ENCODE measurements at places on chromosomes 2 and 18.

DNA sequence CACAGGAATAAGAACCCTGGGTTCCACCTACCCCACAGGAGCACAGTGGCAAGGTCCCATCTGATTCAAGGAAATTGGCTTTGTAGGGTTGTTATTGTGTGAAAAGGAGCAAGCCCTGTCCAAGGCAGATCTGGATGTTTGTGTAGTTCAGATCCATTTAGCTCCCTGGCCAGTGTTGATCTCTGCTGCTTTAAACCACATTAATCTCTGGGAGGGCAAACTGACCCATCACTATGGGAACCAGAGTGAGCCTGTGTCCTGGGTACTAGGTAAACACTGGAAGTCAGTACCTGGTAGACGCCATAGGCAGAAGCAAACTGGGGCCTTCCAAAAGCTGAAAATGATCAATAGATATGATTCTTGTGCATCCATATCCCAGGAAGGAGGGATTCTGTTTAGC lies 271.5 kb upstream of the EPAS1 start:
- DNase-seq: no peak

DNA sequence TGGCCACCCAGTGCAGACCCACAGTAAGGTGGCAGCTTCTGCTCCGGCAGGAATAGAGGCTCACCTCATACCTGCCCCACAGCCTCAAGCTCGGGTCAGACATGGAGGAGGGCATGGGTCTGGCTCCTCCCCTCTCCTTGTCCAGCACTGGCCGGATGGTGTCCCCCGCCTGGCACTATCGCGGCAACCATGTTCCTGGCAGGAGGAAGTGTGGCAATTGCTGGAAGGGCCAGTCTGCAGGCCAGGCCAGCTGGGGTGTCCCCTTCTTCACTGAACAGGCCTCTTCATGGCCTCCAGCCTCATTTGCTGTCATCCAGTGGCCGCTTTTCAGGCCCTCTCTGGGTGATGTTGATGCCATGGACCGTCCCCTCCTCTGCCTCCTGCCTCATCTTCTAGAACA lies 41.4 kb upstream of the SMAD7 start:
- no peak for DNase-seq

- DNase-seq: no peak
These were observed 82.6 kb upstream of the ST8SIA3 start for GRCh38 chr18:57269756-57270155.

GRCh38 chr2:112150851-112151250 lies 12.7 kb downstream of the FBLN7 start:
- DNase-seq: no peak

DNA sequence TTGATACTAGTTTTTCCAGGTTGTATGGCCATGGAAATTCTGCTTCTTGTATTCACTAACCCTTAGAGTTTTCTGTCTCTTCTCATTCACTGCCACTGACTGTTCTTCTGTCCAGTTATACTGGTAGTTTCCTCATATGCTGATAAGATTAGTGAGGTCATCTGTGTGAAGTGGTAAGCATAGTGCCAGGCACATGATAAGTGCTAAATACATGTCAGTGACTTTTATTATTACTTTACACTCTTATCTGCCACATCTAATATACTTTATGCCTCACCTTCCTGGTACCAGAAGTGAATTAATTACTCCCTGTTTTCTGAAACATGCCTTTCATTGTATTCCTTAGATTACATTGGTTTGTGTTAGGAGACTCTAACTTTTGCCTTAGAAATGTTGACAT lies 91.3 kb downstream of the NBEAL1 start:
- DNase-seq: no peak

GRCh38 chr2:25420820-25421237 lies 79.1 kb upstream of the DNMT3A start:
- no peak for DNase-seq

DNA sequence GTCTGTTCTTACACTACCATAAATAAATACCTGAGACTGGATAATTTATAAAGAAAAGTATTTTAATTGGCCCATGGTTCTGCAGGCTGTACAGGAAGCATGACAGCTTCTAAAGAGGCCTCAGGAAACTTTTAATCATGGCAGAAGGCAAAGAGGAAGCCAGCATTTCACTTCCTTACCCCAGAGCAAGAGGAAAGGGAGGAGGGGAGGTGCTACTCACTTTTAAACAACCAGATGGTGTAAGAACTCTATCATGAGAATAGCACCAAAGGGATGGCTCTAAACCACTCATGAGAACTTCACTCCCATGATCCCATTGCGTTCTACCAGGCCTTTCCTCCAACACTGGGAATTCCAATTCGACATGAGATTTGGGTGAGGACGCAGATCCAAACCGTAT lies 344.4 kb upstream of the SLC39A10 start:
- no peak for DNase-seq

- no peak for DNase-seq
These were observed 551.8 kb upstream of the SOX11 start for GRCh38 chr2:5140347-5140746.

- DNase-seq: no peak
These were observed 16.3 kb upstream of the GTF2A1L start for GRCh38 chr2:48601349-48601748.

GRCh38 chr2:38763228-38763627 lies 12.1 kb upstream of the SRSF7 start:
- no peak for DNase-seq

DNA sequence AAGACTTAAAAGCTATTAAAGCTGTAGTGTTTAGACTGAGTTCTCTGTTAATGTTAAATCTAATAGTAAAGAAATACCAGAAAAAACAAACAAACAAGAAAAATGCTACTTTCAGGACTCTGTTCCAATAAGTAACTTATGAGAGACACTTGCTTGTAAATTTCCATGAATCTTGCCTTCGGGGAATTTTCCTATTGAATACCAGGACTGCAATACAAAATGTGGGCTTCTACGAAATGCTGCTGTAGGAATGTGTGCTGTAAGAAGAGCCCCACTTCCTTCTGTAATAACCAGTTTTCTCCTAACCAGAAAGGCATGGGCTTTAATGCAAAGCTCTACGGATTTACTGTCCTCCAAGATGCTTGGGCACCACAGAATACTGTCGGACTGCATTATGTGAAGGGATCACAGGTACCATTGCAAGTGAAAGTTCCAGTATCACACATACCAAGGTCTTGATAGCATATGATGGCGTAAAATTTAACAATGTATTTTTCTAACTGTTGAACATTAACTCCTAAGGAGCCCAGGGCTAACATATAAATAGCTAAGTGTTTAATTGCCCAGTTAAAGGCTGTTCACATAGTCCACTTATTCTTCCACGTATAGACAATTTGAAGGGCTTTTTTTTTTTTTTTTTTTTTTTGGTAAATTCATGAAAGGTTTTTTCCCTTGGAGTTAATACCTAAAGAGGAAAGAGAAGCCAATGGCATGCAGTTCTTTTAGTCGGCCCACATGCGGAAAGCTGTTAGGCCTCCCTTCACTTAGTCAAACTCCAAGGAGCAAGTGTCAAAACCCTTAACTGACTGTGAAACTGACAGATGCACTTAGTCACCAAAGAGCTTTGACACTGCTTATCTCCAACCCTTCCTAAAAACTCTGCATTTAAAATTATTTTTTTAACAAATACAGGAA lies 564.0 kb upstream of the POU3F3 start:
- DNase-seq: no peak

DNA sequence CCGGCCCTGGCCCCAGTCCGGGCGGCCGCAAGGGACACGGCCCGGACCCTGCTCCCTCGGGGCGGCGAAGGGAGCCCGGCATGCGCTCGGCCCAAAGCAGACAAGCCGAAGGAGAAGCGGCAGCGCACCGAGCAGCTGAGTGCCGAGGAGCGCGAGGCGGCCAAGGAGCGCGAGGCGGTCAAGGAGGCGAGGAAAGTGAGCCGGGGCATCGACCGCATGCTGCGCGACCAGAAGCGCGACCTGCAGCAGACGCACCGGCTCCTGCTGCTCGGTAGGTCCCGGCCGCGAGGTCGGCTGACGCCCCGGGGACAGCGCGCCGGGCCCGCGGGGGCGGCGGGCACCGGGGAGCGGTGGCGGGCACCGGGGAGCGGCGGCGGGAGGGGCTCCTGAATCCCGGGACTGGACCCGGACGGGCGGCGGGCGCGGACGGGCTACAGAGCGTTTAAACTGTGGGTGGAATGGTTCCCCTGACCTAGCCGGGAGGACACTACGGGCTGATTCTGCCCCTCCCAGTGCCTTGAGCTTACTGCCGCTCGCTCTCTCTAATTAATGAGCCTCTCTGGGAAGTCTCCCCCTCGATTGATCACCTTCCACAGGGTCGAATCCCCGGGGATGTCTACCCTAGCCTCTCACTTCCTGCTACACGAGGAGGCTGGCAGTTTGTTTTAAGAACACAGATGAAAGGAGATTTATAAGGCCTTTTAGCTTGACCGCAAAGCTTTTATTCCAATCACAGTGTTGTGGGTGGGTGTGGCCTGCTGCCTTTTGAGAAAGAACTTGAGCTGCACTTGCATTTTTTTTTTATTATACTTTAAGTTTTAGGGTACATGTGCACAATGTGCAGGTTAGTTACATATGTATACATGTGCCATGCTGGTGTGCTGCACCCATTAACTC lies 853 bp downstream of the GNAL start:
- no peak for DNase-seq

DNA sequence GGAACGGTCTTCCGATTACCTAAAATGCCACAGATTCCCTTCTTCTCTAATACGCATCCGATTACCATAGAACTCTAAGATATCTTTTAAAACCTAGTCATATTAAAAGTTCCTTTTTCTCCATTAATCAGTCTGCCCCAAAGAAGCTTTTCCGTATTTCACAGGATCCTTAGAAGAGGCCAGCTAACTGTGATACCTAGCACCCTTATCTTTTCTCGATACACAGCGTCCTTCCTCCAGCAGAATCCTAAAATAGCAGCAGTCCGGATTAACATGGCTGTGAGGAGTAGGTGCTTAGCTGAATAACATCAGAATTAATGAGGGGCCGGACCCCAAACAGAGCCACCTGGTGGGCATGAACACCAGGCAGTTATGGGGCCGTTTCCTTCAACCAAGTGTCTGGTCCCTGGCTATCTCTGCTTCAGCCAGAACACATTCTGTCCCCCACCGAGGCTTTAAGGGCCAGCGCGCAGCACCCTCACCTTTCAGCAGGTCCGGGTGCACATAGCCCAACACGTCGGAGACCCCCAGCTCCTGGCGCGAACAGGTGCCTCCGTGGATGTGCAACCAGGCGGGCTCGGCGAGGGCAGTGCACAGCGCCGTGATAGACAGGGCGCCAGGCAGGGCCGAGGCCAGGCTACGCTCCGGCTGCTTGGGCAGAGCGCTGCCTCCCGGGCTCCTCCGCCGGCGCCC lies 995 bp downstream of the TMEM127 start:
- DNase-seq: no peak

- DNase-seq: no peak
These were observed 96.3 kb upstream of the FZD7 start for GRCh38 chr2:201937343-201937742.

DNA sequence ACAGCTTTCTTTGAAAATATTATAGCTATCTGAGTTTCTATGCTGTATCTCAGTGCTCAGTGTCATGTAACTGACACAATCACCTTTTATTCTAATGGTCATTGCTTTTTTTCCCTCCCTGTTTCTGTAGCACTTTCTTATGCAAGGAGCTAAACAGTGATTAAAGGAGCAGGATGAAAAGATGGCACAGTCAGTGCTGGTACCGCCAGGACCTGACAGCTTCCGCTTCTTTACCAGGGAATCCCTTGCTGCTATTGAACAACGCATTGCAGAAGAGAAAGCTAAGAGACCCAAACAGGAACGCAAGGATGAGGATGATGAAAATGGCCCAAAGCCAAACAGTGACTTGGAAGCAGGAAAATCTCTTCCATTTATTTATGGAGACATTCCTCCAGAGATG lies 56.4 kb downstream of the SCN2A start:
- no peak for DNase-seq

- DNase-seq: no peak
These were observed 2.1 kb upstream of the PARD6G start for GRCh38 chr18:80249217-80250093.

DNA sequence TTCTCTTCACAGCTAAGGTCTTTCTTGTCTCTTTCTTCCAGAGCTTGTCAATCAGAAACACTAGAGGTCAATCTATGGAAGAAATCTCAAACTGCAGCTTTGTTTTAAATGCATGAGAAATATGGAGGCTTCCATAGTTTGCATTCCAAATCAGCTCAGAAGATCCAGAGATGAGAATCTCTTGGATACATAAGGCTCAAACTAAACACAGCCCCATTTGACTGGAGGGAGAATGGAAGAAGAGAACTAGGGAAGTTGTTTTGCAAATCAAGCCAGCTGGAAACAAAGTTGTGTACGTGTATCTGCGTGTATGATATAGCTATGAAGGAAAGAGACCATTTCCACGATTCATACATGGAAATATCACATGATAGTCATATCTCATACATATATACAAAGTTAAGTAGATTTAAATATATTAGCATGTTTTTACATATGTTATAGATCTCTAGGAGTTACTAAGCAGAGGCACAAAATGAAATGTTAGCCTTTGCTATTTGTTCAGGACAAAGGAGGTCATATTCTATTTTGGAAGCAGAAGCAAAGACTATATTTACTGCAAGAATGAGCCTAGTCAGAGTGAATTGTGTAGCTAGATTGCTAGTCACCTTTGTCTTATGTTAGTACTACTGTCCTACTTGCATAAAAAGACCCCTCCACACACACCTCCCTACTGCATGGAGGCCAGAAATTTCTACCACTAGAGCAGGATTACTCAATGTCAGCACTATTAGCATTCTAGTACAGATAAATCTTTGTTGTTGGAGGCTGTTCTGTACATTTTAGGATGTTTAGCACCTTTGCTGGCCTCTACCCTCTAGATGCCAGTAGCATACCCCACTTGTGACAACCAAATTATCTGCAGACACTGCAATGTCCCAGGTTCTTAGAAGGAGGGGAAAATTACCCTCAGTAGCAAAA lies 303.5 kb upstream of the CHAC2 start:
- DNase-seq: no peak

DNA sequence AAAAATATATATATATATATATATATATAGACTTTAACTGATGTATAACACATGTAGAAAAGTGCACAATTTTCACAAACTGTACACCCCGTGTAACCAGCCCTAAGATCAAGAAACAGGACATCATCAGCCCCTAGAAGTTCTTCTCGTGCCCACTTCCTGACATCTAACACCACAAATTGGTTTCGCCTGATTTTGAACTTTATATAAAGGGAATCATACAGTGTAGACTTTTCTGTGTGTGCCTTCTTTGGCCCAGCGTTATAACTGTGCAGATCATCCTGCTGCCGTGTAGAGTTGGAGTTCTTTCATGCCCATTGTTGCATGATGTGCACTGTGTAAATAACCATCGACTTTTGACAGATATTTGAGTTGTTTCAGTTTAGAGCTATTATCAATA lies 41.0 kb downstream of the SMAD7 start:
- DNase-seq: no peak

GRCh38 chr2:39546937-39547336 lies 109.9 kb upstream of the MAP4K3 start:
- no peak for DNase-seq

- DNase-seq: no peak
These were observed 66.1 kb upstream of the NXPH2 start for GRCh38 chr2:138846216-138846821.

GRCh38 chr2:157404363-157404762 lies 39.5 kb downstream of the CYTIP start:
- peak; percentile 5 for DNase-seq

GRCh38 chr2:190159453-190159852 lies 96.9 kb upstream of the MSTN start:
- peak; percentile 43 for DNase-seq

- DNase-seq: no peak
These were observed 2.9 kb downstream of the HOXD13 start for GRCh38 chr2:176095421-176095820.

- DNase-seq: no peak
These were observed 127.8 kb downstream of the TRIB2 start for GRCh38 chr2:12844511-12844910.

Data from GM04504 (cell line).